Renal pelvis (tissue), 12 donors: ENCODE measurements at places on chromosomes 2 and 18.

- no peak for DNase-seq
Measured at GRCh38 chr18:55300421-55300935, 287.5 kb downstream of the TCF4 start.

DNA sequence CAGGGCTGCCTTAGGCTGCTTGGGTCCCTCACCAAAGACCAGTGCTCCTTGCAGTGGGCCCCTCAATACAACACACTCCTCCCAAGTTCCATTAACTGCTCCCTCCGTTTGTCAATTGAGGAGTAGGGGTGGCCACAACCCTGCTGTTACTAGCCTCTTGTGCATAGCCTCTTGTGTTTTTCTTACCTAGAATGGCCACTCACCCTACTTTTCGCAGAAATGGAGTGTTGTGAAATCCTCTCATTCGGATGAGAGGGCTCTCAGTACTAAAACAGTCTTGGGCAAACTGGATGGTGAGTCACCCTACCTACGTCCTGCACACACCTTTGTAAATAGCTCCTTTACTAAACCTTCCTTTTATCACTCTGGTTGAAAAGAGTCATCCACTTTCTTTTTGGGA, 253.9 kb downstream of the OSR1 start:
- DNase-seq, result no peak

DNA sequence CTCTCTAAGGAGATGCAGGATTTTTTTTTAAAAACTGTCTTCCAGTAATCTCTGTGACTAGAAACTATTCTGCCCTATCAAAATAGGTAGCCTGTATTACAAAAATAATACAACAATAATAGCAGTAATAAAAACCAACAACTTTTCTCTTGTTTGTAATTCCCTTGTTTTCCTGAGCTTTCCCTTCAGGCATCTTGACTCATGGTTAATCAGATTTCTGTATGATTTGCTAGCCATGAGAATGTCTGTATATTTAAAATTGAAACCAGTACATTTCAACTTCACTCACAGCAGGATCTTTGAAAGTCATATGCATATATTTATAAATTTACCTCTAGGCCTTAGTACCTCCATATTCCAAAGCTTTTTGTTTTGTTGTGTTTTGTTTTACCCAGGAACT, 38.2 kb downstream of the SLC4A10 start:
- DNase-seq, result no peak

GRCh38 chr2:40642237-40642636, 190.3 kb upstream of the SLC8A1 start:
- no peak for DNase-seq

DNA sequence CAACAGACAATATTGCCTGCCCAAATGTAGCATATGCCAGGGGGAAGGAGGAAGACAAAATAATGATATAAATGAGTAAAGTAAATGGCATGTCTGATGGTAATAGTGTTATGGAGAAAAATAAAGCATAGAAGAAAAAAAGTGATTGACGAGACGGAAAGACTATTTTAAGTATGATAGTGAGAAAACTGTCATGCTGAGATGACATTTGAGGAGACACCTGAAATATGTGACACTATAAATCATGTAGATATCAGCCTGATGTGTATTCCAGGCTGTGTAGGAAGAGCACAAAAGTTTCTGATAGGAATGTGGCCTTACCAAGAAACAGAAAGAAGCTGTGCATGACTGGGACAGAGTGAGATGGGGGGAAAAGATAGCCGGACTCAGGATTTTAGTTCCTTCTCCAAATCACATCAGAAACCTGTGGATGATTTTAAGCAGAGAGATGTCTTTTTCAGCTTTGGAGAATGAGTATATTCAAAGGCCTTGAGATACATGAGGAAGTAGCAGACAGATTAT, 387.3 kb upstream of the SYT4 start:
- no peak for DNase-seq

DNA sequence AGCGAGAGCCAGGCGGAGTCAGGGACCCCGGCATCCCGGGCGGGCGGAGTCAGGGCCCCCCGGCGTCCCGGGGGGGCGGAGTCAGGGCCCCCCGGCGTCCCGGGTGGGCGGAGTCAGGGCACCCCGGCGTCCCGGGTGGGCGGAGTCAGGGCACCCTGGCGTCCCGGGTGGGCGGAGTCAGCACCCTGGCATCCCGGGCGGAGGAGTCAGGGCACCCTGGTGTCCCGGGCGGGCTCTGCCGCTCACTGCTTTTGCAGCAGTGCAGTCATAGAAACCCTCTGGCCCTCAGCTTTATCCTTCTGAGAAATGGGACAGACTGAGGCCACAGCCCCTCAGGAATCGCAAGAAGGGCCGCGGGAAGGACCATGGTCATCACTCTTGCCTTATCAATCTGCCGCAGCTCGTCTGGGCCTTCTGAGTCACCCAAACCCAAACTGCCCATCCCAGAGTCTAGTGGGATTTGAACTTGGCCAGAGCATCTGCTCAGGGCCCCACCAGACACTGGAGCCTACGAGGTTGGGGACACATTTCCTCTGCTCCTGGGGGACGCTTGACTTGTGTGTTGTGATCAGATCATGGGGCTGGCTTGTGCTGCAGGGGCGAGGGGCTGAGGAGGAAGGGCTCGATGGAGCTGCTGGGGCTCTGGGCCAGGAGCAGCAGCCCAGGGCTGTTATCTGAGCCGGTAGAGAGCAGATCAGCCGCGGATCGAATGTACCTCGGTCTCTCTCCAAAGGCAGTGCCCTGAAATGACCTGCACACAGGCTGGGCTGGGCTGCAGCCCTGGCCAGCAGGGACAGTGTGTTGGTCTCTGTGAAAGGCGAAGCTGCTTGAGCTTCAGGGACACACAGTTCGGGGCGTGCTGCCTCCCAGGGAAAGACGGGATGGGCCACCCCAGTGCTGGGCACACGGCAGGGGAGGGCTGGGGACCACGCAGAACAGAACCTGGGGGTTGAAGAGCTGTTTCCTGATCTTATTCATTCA, 290.1 kb upstream of the HDAC4 start:
- DNase-seq, result no peak

- DNase-seq, result no peak
Measured at GRCh38 chr2:178676046-178676445, 131.2 kb downstream of the TTN start.

GRCh38 chr2:180145163-180145562, 138.1 kb upstream of the CWC22 start:
- no peak for DNase-seq

GRCh38 chr2:206241736-206242135, 32.7 kb upstream of the ZDBF2 start:
- DNase-seq, result no peak

GRCh38 chr2:171811245-171811628, 82.8 kb downstream of the SLC25A12 start:
- no peak for DNase-seq

DNA sequence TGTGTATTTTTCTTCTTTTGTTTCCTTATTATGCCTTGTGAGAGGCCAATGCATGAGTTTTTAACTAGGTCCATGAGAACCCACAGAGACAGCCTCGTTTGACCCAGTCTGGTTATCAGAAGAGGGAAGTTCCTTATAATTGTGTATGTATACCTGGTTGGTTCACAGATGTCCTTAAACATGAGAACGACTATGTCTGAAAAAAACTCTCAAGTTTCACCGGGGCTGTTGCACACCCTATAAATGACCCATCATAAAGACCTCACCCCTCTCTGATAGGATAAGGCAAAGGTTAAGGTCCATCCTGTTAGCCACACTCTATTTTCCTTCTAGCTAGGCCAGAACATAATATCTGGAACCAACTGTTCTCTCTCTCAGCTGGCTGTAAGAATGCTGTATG, 42.7 kb upstream of the MSH2 start:
- DNase-seq, result no peak

DNA sequence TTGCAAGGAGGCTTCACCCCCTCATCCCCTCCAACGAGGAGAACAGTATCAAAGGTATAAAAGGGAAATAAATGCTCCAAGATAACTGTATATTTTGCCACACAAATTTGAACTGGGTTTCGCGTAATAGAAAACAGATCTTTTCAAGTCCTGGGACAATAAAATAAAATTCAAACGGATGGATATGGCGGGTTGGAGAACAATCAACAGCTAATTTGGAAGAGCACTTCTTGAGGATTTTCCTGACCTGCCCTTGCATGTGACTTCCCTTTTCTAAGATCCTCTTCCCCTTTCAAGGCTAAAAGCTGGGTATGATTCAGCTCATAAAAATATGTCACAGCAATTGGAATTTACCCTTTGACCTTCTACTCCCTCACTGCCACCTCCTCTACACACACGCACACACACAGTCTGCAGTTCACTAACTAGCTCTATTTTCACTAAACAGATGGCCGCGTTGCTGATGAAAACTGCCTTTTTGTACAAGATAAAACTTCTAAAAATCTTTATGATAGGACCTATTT, 386.9 kb downstream of the FIGN start:
- peak; percentile 27 for DNase-seq

DNA sequence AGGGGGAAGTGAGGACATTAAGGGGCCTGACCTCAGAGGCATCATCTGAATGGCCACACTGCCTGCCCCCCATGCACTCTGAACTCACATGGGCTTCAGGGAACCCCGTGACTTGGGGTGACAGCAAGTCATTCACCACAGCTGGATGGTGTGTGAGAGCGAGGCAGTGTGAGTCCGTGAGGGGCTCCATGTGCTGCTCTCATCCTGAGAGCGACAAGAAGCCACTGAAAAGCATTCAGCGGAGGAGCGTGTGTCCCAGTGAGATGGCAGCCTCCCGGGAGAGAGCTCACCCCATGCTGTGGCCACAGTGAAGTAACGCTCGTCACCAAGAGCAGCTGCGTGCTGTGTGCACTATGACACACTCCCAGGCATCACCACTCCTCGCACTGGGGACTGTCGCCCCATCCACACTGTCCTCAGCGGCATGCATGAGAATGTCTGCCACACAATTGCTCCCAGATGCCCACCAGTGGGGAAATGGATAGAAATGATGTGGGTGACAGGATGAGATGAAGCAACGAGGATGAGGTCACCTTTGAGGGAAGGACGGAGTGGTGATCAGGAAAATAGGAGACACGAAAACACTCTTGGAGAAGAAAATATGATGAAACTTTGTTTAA, 213.0 kb upstream of the RAB6C start:
- no peak for DNase-seq

- no peak for DNase-seq
Measured at GRCh38 chr18:51765606-51766360, 568.3 kb upstream of the MEX3C start.

GRCh38 chr2:84704505-84705244, 176.2 kb downstream of the TRABD2A start:
- DNase-seq, result no peak

DNA sequence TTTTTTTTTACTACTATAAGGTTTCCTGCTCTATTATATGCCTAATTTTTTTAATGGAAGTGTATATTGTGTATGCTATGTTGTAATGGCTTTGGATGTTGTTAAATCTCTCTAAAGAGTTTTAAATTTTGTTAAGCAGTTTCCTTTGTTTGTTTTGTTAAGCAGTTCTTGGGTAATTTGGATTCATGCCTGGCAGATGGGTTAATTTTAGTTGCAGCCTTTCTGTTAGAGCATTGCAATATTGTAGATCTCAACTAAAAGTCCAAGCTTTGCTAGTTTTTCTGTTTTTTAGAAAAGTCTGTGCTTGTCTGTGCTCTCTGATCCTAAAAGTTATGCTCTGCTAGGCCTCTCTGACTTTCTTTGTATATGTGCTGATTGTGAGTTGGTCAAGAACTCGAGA, 1229.0 kb upstream of the NRXN1 start:
- DNase-seq, result peak; percentile 4

- no peak for DNase-seq
Measured at GRCh38 chr2:208269091-208269490, 3.0 kb downstream of the PIKFYVE start.

DNA sequence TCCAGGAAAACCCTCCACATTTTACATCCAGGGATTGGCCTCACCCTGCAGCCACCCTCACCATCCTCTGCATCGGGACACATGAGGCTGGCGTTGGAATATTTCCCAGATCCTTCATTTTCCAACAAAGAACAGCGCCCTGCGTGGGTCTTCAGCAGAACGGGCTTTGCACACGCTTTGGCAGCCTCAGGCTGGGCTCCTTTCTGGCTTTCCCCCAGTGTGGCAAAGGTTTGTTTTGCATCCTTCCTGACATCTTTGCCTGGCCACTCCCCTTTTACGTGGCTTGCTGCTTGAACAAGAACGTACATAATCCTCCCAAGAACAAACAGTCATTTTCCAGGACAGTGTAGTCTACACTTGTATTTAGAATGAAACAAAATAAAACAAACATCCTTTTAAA, 25.6 kb upstream of the GREB1 start:
- no peak for DNase-seq

DNA sequence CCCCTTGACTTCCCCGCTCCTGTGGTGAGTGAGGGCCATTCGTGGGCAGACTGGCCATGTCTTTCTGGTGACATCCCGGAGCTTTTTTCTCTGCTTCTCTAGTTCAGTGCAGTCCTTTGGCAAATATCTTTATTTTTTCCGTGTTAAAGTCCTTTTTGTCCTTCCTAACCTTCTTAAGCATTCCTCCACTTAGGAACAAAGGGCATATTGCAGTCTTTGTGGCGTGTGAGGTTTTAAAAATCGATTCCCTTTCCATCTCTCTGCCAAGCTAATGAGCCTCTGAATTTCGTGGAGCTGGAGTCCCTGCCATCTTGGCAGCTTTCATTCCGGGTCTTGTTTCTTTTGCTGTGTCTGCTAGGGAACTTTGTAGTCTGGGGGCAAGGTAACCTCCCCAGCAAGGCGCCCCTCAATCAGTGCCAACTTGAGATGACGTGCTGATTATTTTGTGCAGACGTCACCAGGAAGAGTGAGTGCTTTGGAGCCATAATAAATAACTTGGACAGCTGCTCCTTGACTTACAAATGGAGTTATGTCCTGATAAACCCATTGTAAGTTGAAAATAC, 5.1 kb downstream of the CNNM3 start:
- no peak for DNase-seq

DNA sequence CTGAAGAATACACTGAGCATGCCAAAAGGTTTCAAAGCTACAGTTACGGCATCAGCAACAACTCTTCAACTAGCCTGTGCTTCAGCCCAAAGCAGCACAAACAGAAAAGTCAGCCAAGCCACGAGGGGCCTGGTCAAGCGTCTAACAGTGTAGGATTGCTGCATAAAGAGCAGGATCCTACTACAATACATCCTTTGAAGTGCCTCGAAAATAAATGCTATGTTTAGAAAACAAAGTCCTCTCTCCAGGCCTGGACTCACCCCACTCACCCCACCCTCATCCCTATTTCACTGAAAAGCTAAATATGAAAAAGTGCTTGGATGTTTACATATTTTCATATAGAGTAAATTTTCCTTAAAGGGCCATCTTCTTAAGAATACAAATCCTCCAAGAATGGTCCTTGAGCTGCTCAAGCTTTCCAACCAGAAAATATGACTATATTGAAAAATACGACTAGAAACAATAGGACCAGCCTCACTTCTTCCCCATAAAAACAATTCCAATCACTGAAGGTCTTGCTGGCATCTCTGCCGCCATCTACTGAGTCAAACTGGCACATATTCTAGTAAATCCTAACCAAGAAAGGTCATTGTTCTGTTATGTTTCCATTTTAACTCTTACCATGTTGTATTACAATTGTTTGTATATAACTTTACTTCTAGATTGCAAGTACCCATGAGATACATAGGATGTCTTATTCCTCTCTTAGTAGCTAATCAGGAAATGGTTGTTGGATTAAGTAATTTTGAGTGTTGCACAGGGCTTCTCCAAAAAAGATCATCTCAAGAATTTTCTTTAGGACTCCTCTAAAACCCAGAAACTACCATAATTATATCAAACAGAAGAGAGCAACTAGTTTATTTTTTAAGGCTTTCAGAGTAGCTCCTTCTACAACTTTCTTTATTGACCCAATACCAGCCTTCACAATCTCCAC, 63.6 kb downstream of the CLHC1 start:
- peak; percentile 50 for DNase-seq
